ENCODE measurements at places on chromosomes 5 and 9. TPM values are rescaled to one million over a fixed set of nuclear protein-coding genes. Genes with fewer than 3 reads are reported as not detected.

GRCh38 chr5:122073864-122074263 lies 4.2 kb downstream of the LOX start:
- H3K27me3 ChIP-seq: peaks cover 44% of the 10 kb centered on the region
- no peak for DNase-seq
- H3K27ac ChIP-seq: no peak overlapping the region
- no peak overlapping the region for H3K4me3 ChIP-seq
- H3K4me1 ChIP-seq: peaks cover 13% of the 10 kb centered on the region

DNA sequence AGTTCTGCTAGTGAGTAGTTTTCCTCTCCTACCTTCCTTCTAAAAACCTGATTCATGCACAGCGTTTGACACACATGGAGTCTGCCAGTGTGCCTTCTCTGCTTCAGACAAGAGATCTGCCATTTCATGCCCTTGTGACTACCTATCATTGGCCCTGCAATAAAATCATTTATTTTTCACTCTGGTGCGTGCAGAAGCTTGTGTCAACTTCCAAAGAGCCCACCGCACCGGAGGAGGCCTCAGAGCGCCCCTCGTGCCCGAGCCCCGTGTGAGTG lies 13.7 kb downstream of the HNRNPH1 start:
- no peak for DNase-seq
- peaks cover 43% of the 10 kb centered on the region for H3K4me1 ChIP-seq
- peak overlapping the region; percentile 28 for H3K4me3 ChIP-seq
- peak overlapping the region; percentile 59 for H3K27ac ChIP-seq

DNA sequence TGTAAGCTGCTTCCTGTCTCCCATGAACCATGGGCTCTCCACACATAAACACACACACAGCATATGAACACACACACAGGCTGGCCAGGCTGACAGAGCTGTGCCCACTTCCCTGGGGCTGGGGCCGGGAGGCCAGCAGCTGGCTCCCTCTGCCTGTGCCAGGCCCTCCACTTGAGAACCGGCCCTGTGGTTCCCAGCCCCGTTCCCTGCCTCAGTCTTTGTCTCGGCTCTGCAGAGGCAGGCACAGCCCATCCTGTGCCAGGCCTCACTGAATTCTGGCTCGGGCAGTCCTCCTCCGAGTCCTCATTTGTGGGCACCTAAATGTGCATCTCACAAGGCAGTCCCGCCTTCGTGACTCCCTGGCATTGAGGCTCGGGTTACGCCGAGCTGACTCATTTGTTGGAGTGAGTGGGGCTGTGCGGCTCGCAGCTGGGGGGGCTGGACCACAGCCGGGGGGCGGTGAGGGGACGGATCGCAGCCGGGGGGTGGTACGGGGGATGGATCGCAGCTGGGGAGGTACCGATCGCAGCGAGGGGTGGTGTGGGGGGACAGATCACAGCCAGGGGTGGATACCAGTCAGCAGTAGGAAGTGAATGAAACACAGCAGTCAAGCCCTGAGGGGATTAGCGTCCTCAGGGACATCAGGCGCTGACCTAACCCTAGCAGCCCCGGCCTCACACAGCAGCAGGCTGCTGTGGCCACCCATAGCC lies 72.3 kb downstream of the PSMB7 start:
- no peak overlapping the region for H3K27ac ChIP-seq
- H3K4me1 ChIP-seq: no peaks in the 10 kb centered on the region
- no peak for DNase-seq
- no peaks in the 10 kb centered on the region for H3K27me3 ChIP-seq

DNA sequence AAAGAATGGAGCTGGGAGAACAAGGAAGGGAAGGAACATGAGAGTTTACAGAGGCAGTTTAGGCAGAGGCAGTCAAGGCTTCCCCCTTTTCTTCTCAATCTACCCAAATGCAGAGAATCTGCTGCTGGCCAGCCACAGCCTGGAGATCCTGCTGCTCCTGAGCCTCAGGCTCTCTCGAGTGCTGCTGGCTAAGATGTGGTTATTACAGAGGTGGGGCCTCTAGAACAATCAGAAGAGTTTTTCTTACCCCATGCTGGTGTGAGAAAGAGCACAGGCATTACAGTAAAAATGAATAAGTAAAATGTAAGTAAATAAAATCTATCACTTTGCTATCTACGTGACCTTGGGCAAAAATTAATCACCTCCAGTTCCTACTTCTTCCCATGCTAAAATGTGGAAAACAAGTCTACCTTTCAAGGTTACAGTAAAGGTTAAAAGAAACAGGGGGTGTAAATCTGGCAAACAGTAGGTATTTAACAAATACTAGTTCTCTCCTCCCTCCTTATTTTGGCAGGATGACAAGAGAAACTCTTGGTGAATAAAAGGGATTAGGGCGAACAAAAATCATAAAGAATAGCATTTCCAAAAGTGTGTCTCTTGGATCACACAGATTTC lies 31.1 kb downstream of the FBXW11 start:
- DNase-seq: no peak
- no peak overlapping the region for H3K27ac ChIP-seq
- H3K4me1 ChIP-seq: peaks cover 23% of the 10 kb centered on the region
- no peaks in the 10 kb centered on the region for H3K27me3 ChIP-seq

GRCh38 chr9:127307802-127308201 lies 43.2 kb downstream of the GARNL3 start:
- DNase-seq: no peak
- no peaks in the 10 kb centered on the region for H3K36me3 ChIP-seq
- H3K4me3 ChIP-seq: no peak overlapping the region
- H3K27ac ChIP-seq: no peak overlapping the region

DNA sequence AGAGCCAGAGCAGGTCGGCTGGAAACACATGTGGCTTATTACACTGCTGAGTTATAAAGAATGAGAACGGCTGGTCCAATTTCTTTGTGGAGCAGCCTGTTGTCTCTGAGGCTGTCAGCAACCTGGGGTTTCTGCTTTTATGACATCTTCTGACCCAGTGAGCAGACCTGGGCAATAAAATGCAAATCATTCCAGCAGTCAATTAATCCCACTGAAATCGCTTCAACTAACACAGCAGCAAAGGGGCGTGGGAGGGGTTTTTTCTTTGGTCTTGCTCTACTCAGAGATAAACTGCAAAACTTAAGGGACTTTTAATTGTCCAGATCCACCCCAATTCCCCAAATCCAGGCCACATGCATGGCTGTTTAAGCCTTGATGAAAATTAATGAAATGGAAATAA lies 215.7 kb downstream of the SLIT3 start:
- DNase-seq: no peak
- H3K36me3 ChIP-seq: no peaks in the 10 kb centered on the region
- H3K27me3 ChIP-seq: no peaks in the 10 kb centered on the region
- H3K4me3 ChIP-seq: no peak overlapping the region
- H3K4me1 ChIP-seq: no peaks in the 10 kb centered on the region

DNA sequence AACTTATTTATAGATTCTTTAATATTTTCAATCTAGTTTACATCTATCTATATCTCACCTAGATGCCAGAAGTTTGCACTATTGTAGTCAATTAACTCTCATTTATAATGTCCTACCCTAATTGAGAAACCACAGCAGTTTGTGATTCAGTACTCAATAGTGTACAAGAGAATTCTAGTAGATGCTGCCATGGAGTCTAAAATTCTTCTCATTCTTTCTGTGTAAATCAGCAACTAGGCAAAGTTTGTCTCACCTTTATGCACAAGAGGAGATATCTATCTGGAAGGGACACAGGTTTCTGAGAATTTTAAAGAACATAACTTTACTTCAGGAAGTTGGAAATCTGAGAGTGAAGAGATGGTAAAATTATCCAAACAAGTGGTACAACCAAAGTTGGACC lies 173.0 kb upstream of the FBXL7 start:
- H3K27me3 ChIP-seq: no peaks in the 10 kb centered on the region
- no peak for DNase-seq
- no peaks in the 10 kb centered on the region for H3K4me1 ChIP-seq
- no peak overlapping the region for H3K4me3 ChIP-seq
- no peaks in the 10 kb centered on the region for H3K36me3 ChIP-seq
- H3K27ac ChIP-seq: no peak overlapping the region

DNA sequence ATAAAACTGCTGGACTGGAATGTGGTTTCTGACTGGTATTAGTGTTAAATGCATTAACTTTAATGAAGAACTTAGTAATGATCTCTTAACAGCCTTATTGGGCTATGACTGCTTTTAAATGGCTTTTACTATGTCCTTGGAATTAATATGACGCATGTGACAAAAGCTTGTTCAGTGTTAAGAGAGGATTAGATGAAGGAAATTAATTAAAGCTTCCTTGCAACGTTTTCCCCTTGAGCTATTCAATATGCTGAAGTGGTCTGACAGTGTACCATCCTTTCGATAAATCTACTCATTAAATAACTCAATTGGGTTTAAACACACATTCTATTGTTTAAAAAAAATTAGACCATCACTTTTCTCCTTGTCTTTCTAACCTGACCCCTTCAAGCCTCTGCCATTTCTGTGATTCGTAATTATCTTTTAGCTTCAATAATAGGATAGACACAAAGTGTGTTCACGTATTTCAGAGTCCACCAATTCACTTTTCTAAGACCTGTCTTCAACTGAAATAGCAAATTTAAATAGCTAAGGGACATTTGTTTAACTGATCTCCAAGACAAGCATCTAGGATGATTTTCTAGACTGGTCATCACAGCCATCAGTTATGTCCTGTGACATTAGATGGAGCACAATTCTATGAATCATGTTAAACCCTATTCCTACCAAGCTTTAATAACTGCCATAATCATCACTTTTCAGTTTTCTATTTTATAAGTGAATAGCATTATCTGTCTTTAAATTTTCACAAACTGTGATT lies 1258.0 kb upstream of the CDH9 start:
- no peak for DNase-seq
- no peaks in the 10 kb centered on the region for H3K27me3 ChIP-seq
- no peaks in the 10 kb centered on the region for H3K4me1 ChIP-seq
- H3K36me3 ChIP-seq: no peaks in the 10 kb centered on the region
- H3K27ac ChIP-seq: no peak overlapping the region
- no peak overlapping the region for H3K4me3 ChIP-seq

DNA sequence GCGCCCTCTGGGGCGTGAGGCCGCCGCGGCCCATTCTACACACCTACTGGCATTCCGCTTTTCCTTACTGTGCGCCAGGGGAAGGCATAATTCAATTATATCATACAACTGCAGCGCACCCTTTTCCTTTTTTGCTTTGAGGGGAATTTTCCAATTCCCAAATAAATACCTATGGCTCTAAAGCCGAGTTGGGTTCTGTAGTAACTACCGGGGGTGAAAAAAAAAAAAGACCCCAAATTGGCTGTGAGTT lies 34.1 kb upstream of the NFIB start:
- no peaks in the 10 kb centered on the region for H3K36me3 ChIP-seq
- H3K4me1 ChIP-seq: no peaks in the 10 kb centered on the region
- no peak for DNase-seq
- H3K27ac ChIP-seq: no peak overlapping the region
- H3K27me3 ChIP-seq: peaks cover 60% of the 10 kb centered on the region
- no peak overlapping the region for H3K4me3 ChIP-seq

DNA sequence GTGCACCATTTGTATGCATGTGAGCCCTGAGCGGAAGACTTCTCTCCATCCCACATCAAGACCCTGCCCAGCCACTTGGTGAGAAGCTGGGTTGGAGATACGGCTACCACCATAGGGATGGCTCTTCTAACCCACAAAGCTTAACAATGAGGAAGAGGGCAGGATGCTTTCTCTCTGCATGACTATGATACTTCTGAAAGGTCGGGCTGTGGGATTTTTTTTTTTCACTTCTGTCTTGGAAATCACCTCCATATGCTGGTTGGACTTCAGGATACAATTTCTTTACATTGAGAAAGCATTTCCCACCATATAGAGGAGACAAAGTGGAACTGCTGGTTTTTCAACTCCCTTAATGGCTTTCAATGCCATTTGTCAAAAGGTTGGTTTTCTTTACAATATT lies 30.5 kb downstream of the ZNF366 start:
- H3K36me3 ChIP-seq: no peaks in the 10 kb centered on the region
- DNase-seq: no peak
- H3K4me1 ChIP-seq: no peaks in the 10 kb centered on the region
- H3K4me3 ChIP-seq: no peak overlapping the region

DNA sequence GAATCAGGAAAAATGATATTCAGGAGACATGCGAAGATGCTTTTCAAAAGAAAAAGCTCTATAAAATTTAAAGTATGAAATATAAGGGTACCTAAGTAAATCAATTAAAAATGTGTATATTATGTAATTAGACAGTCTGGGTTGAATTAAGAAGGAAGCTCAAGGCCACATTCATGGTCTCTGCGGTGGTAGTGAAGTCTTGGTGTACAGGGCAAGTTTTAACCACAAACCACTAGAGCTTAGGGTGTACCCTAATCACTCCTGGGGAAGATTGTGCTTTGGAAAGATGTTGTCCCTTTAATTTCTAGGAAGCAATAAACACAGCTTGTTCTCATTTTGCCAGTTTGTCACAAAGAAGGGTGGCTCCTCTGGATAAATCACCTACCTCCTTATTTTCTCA lies 287.2 kb upstream of the ZNF608 start:
- DNase-seq: no peak
- H3K4me1 ChIP-seq: no peaks in the 10 kb centered on the region
- no peak overlapping the region for H3K27ac ChIP-seq
- no peak overlapping the region for H3K4me3 ChIP-seq

DNA sequence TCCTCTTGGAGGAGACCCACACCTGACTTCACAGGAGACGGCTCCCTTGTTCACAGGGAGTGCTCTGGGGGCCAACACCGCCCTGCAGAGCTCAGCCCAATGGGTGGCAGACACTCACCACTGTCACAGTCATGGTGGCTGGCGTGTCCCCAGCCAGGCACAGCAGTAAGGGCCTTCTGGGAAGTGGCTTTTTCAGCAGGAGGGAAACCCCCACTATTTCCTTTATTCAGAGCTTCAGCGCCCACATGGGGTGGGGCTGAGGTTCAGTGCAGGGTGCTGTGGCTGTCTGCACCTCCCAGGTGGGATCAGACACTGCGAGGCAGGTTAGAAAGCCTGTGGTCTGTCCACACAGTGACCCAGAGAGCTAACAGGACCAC lies 3.6 kb upstream of the SNAPC4 start:
- H3K27me3 ChIP-seq: no peaks in the 10 kb centered on the region
- H3K27ac ChIP-seq: peak overlapping the region; percentile 86
- peaks cover 44% of the 10 kb centered on the region for H3K4me1 ChIP-seq
- DNase-seq: peak; percentile 92
- peak overlapping the region; percentile 80 for H3K4me3 ChIP-seq

GRCh38 chr9:88531920-88532698 lies 2.9 kb upstream of the NXNL2 start:
- no peak overlapping the region for H3K27ac ChIP-seq

GRCh38 chr9:87089506-87089905 lies 142.2 kb upstream of the GAS1 start:
- no peak for DNase-seq
- no peaks in the 10 kb centered on the region for H3K27me3 ChIP-seq
- no peak overlapping the region for H3K27ac ChIP-seq
- H3K36me3 ChIP-seq: no peaks in the 10 kb centered on the region

GRCh38 chr9:126621061-126621918 lies 7.6 kb downstream of the LMX1B start:
- no peak overlapping the region for H3K4me3 ChIP-seq
- peaks cover 89% of the 10 kb centered on the region for H3K27me3 ChIP-seq
- H3K27ac ChIP-seq: no peak overlapping the region
- H3K4me1 ChIP-seq: peaks cover 3% of the 10 kb centered on the region

- DNase-seq: peak; percentile 92
- peaks cover 2% of the 10 kb centered on the region for H3K36me3 ChIP-seq
- H3K27me3 ChIP-seq: peaks cover 9% of the 10 kb centered on the region
- no peak overlapping the region for H3K4me3 ChIP-seq
- peaks cover 8% of the 10 kb centered on the region for H3K4me1 ChIP-seq
Observed at GRCh38 chr9:92790542-92791527, 26.2 kb upstream of the BICD2 start.

Gene SERF1A
- 7.3 TPM for total RNA-seq

Gene DAPK1
- 3.6 TPM for total RNA-seq

Gene F12
- total RNA-seq: 2.7 TPM

Gene CDH9
- total RNA-seq: not detected

Gene OTP
- total RNA-seq: not detected

Gene EXOSC2
- 110 TPM for total RNA-seq

Gene ZNF618
- 0.19 TPM for total RNA-seq

Gene TGFBR1
- total RNA-seq: 35.3 TPM

Gene PROB1
- total RNA-seq: 9.2 TPM

Gene SLC34A1
- total RNA-seq: not detected

Gene PRLR
- not detected for total RNA-seq

Data from activated CD4-positive, alpha-beta T cell treated with anti-CD3 and anti-CD28 coated beads, Interleukin-2, amount 10 ng/mL, durations not matched to agents 24 days and 14 days (primary cell).